ENCODE measurements at places on chromosomes 4 and X.

DNA sequence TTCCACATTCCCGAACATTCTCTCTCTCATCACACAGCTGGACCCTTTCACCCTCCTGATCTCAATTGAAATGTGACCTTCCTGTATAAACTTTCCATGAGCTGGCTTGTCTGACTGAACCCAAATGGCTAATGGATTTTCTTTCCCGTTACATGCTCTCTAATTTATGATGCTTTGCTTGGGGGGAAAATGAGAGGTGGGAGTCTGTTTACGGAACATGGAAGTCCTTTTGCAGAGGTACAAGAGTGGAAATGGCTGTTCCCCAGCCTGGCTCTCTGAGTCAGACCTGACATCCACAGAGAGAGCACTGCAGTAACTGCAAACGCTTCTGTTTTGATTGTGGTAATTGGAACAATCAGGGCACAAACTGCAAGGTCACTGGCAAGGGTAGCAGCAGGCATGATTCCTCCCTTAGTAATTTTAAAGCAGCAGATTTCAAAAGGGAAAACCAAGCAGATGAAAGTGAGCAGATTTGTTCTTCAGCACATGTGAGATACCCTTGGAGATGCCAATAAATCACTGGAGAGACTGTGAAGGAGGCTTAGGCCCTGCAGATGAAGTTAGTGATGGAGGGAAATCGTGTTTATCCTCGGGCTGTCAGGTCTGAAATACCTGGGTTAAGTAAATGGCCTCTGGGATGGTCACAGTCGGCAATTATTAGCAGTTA is 83.9 kb downstream of the SNCA start:
- no peak for DNase-seq

GRCh38 chr4:108398316-108398715 is 222.1 kb upstream of the RPL34 start:
- DNase-seq: no peak

DNA sequence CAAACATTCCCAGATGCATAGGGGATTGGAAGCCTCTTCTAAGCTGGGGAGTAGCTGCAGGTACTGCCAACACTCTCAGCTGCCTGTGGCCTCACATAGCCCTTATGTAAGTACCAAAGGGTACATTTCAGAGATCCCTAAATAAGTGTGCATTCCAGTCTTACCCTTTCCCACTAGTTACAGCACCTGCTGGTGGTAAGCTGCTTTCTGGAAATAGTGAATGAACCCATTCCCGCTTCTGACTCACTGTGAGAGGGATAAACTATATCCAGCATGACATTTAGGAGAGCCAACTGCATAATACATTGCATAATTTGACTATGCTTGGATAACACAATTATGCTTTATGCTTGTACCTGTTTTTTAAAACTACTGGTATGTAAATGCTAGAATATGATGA is 149.0 kb downstream of the FAM13A start:
- DNase-seq: no peak

DNA sequence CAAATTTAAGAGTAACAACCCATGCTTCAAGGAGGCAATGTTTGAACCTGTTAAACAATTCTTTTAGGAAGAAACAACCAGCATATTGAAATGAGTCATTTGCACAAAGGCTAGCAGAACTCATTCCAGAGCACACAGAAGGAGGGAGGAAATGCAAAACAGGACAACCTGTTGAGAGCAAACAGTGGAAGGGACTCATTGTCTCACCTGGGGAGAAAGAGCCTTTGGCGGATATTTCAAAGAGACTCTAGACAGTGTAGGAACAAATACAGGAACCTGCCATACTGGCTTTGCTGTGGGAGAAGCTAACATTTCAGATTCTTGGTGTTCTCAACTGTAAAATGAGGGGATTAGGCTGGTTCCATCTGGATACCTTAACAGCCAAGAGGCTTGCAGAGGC is 14.8 kb upstream of the RASGEF1B start:
- DNase-seq: no peak

GRCh38 chr4:140102421-140102820 is 51.6 kb downstream of the MAML3 start:
- no peak for DNase-seq

GRCh38 chr4:77818602-77819403 is at the start of gene CNOT6L:
TSS of gene CNOT6L (minus strand) at chr4:77819368. CDS start at chr4:77819308, 60 bp downstream.
- DNase-seq: peak; percentile 49

DNA sequence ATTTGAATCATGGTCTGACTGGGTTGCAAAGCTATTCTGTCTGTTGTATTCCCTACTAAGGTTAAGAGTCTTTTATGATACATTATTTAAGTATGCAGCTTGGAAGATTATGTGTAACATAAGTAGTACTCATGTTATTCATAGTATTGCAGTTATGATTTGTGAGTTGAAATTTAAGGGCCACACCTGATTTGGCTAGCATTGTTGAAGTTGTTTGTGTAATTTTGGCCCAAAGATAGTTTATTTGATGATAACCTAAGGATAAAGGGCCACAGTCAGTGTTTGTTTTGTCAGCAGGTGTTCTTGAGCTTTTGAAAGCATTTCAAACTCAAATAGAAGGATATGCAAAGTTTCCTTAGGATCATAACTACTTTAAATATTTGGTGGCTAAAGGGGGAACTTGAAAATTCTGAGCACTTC is 38.9 kb downstream of the NUDT9 start:
- DNase-seq: no peak

DNA sequence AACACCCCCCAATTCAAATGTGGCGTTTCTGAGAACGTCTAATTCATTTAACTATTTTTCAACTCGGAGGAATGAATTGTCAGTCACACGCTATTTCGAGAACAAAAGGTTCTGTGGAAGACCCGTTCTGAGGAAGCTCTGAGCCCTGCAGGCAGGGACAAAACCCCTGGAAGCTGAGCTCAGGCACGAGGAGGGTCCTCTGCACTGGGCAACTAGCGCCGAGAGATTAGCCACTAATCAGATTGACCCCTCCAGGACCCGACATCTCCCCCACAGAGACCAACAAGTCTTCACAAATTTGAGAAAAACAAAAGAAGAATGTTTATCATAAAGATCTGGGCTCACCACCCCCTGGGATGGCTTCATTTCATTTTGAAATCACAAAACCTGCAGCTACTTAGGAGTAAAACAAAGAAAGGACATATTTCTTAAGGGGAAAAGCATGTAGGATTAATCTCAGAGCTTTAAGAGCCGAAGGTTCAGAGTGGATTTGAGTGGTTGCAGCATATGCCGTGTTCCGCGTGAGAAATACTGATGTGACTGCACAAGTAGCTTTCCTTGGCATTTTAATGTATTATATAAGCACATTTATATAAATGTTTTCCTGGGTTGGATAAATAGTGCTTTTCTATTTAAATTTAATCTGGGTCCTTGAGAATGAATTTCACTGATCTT is 41.8 kb downstream of the ADRA2C start:
- no peak for DNase-seq

DNA sequence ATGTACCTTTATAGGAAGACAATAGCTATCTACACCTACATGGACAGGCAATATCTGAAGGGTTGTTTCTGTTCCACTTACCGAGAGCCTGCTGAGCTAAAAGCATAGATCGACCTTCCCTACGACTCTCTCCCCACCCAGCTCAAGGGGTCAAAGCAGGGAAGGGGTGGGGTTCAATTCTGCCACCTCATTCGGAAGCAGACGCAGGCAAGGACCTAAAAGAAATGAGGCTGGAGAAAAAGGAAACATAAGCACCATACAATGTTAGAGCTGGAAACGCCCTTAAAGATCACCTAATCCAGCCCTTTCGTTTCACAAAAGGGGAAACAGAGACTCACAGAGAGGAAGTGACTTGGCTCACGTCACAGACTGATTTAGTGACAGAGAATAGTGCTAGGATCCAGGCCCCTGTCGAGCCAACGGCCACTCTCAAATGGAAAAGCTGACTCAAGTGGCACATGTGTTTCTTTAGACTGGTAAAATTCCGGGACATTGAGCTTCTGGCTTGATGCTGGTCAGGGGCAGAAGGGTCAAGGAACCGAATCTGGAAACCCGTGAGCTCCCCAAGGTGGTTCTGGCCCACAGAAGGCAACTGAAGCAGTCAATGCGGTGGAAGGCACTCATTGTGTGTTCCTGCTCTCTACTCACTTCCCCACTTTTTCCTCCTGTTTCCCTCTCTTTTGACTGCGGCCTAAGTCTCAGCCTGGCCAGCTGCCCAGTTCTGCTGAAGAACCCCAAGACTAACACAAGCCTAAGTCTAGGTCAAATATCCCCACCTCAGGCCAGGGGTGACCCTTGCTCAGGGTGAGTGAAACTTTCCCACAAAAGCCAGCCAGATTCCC is 7.5 kb downstream of the SEPTIN6 start:
- no peak for DNase-seq

GRCh38 chrX:106479920-106480319 is 131.9 kb upstream of the RADX start:
- no peak for DNase-seq

DNA sequence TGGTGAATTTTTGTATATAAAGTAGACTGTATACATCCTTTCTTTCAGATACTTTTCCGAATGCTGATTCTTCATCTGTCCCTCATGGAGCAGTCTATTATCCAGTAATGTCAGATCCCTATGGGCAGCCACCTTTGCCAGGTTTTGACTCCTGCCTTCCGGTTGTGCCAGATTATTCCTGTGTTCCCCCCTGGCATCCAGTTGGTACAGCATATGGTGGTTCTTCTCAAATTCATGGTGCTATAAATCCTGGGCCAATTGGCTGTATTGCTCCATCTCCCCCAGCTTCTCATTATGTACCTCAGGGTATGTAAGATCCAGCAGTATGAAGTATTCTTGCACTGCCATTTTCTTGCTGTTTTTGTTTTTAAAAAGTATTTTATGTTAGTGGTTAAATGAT is 78.7 kb downstream of the ALG13 start:
- no peak for DNase-seq

- no peak for DNase-seq
Measured at GRCh38 chr4:8224975-8225625, 26.0 kb downstream of the SH3TC1 start.

GRCh38 chrX:48976086-48976485 is 4.4 kb upstream of the KCND1 start:
- no peak for DNase-seq

DNA sequence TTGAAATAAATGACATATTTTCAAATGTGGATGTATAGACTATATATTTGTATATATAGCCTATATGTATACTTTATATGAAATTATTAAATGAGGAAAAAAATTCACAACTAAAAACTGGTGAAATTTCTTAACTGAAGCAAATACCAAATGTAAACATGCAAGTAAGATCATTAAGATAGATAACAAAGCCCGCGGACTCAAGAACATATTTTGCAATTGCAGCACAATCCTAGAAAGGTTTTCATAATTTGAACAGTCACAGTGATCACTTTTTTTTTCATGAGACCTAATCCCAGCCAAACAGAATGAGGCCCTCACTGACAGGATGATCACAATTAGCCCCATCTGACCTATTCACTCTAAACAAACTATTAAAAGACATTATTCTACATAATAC is 123.2 kb downstream of the SPOCK3 start:
- DNase-seq: no peak

GRCh38 chr4:109441862-109442458 is 8.3 kb downstream of the SEC24B start:
- DNase-seq: no peak

- no peak for DNase-seq
Measured at GRCh38 chr4:28313729-28314713, 1453.4 kb downstream of the STIM2 start.

DNA sequence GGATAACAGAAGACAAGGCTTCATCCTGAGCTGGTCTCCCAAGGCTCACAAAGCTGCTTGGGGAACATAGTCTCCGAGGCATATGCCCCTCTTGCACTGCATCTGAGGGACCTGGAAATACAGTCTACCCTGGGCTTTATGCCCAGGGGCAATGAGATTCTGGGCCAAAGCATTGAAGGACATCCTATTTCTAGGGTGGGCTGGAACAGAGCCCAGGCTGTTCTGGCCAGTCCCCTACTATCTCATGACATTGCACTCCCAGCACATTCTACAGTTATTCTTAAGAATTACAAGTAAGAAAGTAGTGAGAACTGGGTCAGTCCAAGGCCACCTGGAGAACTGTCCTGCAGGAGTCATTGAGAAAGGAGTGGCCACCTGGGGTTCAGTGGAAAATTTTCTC is 107.6 kb downstream of the USP46 start:
- DNase-seq: no peak

GRCh38 chrX:149221230-149221629 is 283.9 kb downstream of the IDS start:
- no peak for DNase-seq

- DNase-seq: no peak
Measured at GRCh38 chrX:54093571-54093970, 49.3 kb upstream of the PHF8 start.

GRCh38 chr4:1978226-1978625 is 30.5 kb downstream of the NELFA start:
- no peak for DNase-seq

- DNase-seq: no peak
Measured at GRCh38 chrX:2614911-2615310, 76.2 kb upstream of the CD99 start.

- no peak for DNase-seq
Measured at GRCh38 chr4:76250962-76251361, 559 bp upstream of the FAM47E start.

DNA sequence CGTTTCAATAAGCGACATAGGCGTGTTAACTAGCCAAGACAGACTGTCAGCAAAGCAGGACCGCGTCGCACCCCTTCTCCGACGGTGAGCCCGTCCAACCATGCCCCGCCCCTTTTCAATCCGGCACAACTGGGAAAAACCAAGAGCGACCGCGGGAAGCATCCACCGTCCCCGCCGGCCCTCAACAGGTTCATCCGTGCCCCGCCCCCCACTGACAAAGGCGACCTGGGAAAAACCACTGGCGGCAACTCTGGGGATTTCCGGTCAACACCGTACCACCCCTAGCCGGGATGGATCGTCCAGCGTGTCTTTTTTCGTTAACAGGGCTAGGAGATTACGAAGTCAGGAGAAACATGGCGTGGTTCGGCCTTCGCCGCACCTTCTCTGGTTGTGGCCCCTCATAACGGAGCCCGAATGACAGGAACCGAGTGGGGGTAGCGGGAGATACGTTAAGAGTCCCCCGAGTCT is 377 bp downstream of the TIMM17B start:
- DNase-seq: no peak

DNA sequence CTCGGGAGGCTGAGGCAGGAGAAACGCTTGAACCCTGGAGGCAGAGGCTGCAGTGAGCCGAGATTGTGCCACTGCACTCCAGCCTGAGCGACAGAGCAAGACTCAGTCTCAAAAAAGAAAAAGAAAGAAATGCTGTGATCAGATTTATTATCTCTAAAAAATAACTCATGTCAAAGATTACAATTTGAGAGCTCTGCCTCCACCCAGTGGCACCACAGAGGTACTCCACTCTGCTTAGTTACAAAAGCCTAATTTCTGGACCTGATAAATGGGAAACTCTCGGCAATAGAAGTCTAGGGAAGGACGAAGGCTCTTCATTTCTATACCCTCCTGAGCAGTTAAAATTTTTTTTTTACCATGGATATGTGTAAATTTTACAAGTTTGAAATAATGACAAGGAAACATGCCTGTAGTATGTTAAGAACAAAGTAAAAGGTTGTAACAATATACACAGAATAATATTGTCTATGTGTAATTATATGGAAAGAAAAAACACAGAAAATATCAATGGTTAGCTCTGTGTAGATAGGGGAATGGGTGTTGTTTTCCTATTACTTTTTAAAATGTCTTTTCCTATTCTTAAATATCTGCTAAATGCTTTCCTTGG is 149.8 kb downstream of the STIM2 start:
- peak; percentile 43 for DNase-seq
